ENCODE measurements at places on chromosomes 4 and X.

- no peak for DNase-seq
Measured at GRCh38 chr4:145219090-145219489, 38.7 kb upstream of the OTUD4 start.

DNA sequence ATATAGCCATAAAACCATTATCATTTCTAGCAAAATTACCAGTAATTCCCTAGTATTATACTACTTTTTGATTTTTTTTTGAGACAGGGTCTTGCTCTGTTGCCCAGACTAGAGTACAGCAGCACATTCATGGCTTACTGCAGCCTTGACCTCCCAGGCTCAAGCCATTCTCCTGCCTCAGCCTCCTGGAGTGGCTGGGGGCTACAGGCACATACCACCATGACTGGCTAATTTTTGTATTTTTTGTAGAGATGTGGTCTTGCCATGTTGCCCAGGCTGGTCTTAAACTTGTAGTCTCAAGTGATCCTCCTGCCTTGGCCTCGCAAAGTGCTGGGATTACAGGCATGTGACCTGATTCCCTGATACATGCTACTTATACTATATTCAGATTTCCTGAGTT, 13.7 kb downstream of the N4BP2 start:
- no peak for DNase-seq

DNA sequence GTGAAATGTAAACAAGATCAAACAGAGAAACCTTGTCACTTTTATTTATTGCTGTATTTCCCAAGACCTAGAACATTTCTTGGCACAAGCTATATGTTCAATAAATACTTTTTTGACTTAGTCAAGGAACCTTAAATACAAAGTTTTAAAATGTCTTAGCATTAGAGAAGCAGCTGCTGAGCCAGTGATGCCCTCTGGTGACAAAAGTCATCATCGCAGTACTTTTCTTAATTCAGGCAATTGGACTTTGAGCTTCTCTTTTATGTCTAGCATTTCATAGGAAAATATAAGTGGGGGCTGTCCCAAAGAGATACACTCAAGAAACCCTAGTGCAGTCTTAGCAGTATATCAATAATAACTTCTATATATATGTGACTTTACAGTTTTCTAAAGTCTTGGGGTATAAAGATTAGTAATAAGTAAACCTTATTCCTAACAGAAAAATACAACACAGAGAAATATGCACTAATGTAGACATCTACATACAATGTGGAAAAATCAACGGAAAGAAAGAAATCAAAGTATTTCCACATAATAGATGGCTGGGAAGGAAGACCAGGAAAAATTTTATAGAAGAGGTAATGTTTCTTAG, 118.4 kb downstream of the DTHD1 start:
- DNase-seq, result no peak

DNA sequence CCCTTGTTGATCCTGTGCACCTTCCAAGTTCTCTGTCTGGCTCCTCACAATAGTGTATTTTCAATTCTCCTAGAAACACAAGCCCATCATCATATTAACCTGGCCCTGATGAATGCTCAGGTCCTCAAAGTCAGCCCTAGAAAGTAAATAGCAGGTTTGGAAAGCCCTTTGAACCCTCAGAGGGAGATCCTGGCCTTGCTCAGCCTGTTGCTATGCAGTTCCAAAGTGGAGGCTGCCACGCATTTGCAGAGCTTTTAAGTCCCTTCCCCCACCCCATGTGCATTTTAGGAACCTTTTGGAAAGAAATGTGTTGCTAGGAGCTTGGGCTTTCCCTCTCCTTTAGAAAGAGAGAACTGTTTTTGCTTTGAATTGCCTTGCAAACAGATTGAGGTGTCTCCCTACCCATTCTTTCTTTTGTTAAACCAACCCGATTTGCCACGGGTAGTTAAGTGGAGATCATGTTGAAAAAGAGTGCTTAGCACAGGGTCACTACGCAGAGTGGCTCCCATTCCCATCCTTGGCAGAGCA, 12.2 kb downstream of the MAMLD1 start:
- no peak for DNase-seq

- DNase-seq, result no peak
Measured at GRCh38 chrX:119252716-119253115, 16.6 kb downstream of the PGRMC1 start.

DNA sequence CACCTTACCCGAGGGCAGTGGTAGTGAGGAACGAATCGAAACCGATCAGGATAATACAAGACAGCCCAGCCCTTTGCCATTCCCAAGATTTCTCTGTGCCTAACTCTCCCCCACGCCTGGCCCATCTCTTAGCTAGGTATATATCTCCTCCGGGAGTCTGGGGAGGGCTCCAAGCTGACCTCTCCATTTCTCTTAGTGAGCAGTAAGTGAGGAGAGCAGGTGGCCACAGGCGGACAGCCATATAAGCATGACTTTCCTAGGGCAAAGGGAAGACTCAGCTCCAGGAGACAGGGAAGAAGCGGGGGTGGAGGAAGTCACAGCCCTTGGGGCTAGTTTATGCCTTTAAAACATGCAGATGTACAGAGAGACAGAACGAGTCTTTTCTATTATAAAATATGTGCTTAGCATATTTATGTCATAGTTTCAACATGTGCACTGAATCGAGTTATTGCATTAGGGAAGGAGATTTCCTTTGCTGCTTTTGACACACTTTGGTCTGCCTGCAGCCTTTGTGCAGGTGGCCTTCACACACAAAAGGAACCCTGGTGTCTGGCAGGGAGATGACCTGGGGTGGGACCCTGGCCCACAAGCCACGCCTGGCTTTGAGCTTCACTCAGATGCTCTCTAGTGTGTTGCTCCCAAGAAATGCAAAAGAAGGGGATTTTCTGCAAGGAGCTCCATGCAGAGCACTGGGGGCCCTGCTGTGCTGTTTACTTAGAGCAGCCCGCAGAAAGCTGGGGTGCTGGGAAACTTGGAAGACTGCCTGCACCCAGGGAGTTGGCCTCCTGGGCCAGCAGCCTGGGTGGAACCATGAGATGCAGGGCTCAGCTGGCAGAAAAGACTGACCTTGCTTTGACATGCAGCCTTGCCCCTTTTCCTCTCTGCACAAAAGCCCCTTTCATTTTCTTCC, 613.3 kb downstream of the BCOR start:
- DNase-seq, result peak; percentile 68

GRCh38 chr4:11698033-11698432, 269.3 kb upstream of the HS3ST1 start:
- DNase-seq, result no peak

- no peak for DNase-seq
Measured at GRCh38 chr4:90543419-90544170, 416.4 kb downstream of the CCSER1 start.

DNA sequence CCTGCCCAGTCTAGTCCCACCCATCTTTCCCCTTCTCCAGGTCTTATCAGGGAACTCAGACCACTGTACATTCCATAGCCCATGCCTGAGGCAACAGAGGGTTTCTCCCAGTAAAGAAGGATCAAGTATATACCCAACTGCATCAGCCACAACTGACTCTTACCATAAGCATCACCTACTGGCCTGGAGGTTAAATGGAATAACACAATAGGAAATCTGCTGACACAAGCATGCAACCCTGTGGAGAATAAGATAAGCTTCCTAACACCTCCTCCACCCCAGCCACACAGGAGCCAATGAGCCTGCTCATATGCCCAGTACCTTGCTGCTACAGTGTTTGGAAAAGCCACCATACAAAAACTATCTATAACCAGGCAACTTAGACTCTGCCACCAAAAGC, 34.6 kb upstream of the PLK4 start:
- DNase-seq, result no peak

- no peak for DNase-seq
Measured at GRCh38 chrX:155819525-155819924, 61.6 kb upstream of the VAMP7 start.

DNA sequence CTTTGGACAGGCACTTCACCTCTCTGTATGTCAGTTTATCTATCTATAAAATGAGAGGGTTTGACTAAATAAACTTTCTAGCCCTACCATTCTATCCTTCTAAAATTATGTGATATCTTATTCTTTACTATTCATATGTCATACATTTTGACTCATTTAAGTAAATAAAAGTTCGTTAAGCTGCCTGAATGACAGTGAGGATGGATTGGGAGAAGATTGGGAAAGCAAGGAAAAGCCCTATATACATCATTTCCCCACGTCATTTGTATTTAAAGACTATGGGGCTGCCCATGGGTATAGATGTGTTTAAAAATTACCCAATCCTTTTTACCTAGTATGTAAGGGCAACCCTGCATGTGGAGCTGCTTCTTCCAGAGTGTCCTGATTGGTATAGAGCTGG, 5.3 kb downstream of the SLC16A2 start:
- DNase-seq, result no peak

GRCh38 chr4:73452953-73453700, 17.1 kb downstream of the AFP start:
- DNase-seq, result peak; percentile 19

GRCh38 chrX:68994135-68994890, 165.5 kb downstream of the EFNB1 start:
- peak; percentile 19 for DNase-seq

- no peak for DNase-seq
Measured at GRCh38 chrX:149916745-149917392, 12.5 kb upstream of the HSFX4 start.

DNA sequence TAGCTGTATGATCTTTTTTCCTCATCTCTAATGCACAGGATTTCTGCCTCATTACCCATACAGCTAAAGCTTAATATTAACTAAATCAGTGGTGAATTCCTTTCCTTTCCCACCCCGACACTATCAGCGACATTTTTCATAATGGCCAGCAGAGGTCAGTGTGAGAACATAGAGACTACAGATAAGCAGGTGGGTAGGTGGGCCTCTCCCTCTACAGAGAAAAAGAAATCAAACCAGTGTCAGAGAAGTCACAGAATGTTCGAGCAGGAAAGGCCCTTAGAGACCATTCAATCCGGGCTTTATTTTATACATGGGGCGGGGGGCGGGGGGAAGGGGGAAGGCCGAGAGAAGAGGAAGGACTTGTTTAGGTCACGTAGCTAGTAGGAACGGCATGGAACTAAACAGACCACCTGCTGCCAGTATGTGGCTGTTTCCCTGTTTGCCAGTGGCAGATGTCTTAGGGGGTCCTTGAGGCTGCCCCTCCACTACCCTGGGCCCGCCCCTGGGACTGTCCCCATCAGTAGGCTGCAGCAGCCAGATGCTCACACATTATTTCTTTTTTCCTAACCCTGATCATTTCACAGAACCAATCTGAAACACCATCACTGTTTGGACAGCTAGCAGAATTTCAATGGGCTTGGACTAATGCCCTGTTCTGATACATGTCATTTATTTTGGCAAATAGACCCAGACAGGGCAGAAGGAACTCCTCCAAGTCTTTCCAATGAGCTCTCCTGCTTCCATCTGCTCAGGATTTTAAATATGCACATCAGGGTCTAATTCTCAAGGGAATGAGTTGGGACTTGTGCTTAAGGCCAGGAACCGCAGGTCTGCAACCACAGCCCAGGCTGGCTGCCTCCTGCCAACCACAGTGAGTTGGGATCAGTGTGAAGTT, 133.4 kb downstream of the ATG4A start:
- peak; percentile 49 for DNase-seq

DNA sequence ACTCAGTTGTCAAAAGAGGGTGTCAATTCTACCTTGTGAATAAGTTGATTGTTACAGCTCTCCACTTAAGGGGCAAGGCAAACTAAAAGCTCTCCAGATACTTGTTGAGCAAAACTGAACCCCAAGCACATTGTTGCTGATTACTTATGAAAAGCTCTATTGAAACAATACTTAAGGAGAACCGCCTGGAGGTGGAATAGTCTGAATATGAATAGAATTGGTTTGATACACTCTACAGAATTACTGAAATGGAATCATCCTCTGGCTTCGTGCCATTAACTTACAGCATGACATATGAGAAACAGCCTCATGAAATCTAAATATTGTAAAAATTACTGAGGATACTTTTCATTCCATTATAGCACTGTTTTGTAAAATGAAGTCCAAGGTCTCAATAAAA, 127.0 kb upstream of the SH3RF1 start:
- DNase-seq, result no peak

GRCh38 chr4:100257567-100257966, 67.3 kb upstream of the DDIT4L start:
- DNase-seq, result no peak

- no peak for DNase-seq
Measured at GRCh38 chr4:109211671-109212070, 90.8 kb downstream of the COL25A1 start.

DNA sequence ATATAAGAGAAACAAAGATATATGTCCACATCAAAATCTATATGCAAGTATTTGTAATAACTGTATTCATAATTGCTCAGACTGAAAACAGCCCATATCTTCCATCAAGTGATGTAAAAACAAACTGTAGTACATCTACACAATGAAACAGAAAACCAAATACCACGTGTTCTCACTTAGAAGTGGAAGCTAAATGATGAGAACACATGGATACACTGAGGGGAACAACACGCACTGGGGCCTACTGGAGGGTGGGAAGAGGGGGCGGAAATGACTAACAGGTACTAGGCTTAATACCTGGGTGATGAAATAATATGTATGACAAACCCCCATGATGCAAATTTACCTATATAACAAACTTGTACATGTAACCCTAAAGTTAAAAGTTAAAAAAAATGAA, 42.7 kb downstream of the UBA6 start:
- no peak for DNase-seq

DNA sequence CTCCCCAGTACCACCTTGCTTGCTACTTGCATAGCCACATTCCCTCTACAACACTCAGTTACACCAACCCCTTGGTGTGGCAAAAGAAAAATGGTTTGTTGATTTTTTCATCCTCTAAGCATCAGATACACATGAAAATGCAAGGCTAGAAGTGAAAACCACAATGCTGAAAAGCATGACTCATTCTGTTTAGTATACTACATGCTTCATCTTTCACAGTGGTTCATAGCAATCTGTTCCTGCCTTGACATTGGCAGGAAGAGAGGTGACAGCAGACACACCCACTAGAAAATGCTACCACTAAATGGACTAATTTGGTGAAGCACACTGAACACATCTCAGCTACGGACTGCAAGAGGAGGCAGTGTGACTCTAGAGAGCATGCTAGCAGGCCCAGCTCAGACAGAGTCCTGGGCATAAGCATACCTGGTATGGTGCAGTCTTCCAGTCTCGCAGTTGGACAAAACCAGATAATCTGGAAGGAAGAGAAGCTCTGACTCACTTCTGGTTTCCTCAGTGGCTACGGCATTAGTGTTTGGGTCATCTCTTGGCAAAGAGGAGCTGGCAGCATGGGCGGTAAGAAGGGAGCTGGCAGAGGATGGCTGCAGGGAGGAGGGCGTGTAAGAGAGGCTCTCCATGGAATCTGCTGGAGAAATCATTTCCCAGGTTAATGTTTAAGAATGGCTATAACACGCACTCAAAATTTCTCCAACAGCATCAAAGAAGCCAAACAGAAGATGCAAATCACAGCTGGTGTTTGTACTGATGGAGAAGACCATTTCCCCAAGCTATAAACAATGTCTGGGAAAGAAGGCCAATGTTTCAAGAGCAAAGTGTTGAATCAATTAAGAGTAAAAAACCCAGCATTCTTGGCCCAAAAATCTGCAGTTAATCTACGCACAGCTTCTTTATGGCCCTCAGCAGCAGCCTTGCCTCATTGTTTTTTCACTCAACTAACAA, 37.8 kb downstream of the GAB3 start:
- no peak for DNase-seq

- DNase-seq, result no peak
Measured at GRCh38 chrX:148371291-148371690, 129.1 kb upstream of the AFF2 start.
